ENCODE measurements at places on chromosomes 1 and 21.

- no peak for DNase-seq
Measured at GRCh38 chr1:204316164-204316563, 43.6 kb downstream of the PLEKHA6 start.

- DNase-seq, result no peak
Measured at GRCh38 chr1:35448344-35448801, 108.8 kb downstream of the KIAA0319L start.

GRCh38 chr1:9369964-9370788, 77.5 kb downstream of the SPSB1 start:
- no peak for DNase-seq

DNA sequence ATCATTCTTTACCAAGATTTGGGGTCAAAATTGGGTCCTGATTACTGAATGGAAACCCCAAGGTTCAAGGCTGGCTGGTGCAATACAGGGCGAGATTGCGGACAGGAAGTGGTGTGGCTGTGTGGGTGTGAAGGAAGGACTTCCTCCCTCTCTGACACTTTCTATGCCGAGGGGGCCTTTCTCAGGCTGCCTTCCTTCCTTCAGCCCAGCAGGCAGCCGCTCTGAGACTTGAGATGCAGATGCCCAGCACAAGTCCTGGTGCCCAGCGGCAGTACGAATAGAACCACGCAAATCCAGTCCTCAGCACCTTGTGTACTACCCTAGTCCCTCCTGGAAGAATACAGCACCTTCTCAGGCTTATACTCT, 16.3 kb downstream of the BATF3 start:
- no peak for DNase-seq

DNA sequence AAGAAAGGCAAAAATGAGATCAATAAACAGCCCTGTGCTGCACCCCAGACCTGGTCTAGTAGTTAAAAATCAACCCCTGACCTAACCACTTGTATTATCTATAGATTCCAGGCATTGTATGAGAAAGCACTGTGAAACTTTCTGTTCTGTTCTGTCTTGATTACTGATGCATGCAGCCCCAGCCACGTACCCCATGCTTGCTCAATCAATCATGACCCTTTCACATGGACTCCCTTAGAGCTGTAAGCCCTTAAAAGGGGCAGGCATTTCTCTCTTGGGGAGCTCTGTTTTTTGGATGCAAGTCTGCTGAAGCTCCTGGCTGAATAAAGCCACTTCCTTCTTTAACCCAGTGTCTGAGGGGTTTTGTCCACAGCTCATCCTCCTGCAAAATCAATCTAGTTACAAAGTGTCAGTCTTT, 24.2 kb upstream of the CD34 start:
- DNase-seq, result no peak

DNA sequence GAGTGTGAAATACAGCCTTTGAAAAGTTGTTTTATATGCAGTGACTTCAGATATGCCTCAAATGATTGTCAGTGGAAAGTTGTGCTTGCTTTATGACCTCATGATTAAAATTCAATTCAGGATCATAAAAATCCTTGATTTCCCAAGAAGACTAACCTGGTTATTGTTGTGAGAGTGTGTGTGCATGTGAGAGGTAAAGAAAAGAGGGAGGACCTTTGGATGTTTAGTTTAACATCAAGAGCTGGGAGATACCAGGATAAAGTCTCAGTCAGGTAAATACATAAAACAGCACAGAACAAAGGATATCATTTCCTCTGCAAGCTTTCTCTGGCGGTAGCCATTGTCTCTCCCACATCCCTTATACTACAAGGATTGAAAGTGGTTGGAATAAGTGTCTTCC, 14.4 kb downstream of the BTBD8 start:
- no peak for DNase-seq

GRCh38 chr1:6967431-6968111, 182.3 kb downstream of the CAMTA1 start:
- DNase-seq, result no peak

DNA sequence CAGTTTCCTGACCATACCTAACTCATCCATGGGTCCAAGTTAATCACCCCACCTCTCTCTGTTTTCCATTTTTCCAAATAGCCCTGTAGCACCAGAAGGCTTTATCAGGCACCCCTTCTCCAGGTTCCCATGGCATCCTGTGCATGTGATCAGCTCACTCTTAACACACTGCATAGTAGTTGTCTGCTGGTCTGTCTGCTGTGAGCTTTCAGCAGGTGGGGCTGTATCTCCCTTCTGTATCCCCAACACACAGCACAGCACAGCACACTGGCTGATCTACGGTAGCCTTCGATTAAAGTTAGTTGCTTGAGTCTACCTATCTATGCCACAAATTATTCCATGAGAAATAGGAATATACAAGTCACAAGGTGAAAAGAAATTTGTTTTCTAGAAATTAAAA, 54.3 kb upstream of the C1orf198 start:
- DNase-seq, result no peak

DNA sequence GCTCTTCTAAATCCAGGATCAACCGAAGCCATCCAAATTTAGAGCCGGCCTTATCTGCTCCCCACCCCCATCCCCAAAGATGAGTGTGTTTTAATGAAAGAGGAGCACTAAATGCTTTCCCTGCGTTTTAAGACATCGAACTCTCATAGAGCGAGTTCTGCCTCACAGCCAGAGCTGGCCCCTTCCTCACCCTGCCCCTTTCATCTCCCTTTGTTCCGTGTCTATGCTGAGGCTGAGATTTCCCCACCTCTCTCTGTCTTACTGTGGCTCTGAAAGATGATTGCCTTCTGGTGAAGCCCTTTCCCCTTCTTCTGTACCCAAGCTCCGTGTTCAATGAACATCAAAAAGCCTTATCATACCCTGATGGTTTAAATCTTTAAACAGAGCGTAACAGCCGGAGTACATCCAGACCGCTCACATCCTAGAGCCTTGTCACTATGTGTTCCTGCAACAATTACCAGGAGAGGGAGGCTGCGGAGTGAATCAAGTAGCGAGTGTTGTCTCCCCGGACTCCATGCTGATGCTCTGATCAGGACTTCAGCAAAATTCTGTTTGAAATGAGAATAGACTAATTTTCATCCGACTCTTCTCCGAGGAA, 110.1 kb downstream of the ZNF326 start:
- no peak for DNase-seq

DNA sequence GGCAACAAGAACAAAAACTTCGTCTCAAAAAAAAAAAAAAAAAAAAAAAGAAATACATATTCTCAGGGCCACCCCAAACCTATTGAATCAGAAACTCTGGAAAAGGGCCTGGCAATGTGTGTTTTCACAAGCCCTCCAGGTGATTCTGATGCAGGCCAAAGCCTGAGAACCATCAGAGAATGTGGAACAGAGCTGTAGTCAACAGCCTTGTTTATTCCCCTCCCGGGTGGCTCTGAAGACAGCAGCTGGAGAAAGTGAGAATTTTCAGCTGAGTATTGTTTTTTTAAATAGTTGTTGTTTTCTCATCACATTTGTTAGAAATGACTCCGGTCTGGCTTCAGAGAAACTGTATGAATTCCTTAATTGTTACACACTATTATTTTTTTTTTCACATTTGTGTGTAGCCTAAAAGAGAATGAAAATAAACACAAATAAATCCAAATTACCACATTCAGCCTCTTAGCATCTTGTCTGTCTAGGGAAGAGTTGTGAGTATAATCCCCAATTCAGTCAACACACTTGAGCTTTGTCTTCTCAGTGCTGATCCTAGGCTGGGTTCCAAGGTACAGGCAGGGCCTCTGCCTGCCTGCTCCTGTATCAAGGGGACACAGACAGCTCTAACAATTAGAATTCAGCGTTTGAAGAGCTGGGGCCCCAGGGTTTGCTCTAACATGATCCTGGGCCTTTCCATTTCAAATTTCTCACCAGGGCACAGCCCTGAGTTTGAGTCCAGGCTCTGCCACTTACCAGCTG, 6.6 kb upstream of the AZIN2 start:
- no peak for DNase-seq

DNA sequence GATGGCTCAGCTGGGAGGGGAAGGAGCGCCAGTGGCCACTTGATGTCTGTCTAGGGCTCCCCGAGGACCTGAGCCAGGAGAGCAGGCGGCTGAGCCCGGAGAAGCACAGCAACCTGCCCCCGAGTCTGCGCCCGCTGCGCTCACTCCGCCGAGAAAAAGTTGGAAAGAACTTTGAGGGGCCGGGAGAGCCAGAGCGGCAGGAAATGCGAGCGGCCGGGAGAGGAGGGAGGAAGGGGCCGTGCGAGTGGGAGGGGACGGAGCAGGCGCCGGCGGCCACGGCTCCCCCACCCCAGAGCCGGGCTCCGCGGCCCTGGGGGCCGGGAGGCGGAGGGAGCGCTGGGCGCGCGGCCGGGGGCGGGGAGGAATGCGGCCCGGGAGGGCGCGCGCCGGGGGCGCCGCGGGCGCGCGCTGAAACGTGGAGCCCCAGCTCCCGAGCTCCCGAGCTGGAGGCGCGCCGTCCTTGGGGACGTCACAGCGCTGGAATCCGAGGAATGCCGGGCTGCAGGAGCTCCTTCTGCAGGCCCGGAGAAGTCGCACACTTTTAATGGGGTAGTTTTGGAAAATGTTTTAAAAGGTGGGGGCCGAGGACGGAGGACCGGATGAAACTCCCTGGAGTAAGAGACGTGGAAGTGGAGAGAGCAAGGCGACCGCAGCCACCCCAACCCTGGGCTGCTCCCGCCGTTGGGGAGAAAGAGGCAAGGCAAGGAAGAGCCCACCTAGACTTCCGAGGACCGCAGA, at the start of gene PTPN14:
Gene PTPN14, minus strand, starts transcription at position 167 of the 738 bp plus-strand sequence. CDS start 86,799 bp downstream, outside the sequence.
- no peak for DNase-seq
